CD4-positive, alpha-beta T cell treated with Interleukin-15 for 4 hours (primary cell): ENCODE measurements at places on chromosomes 16 and 17.

- DNase-seq = peak; percentile 13
Measured at GRCh38 chr17:1783834-1784611, 22.2 kb downstream of the SERPINF1 start.

DNA sequence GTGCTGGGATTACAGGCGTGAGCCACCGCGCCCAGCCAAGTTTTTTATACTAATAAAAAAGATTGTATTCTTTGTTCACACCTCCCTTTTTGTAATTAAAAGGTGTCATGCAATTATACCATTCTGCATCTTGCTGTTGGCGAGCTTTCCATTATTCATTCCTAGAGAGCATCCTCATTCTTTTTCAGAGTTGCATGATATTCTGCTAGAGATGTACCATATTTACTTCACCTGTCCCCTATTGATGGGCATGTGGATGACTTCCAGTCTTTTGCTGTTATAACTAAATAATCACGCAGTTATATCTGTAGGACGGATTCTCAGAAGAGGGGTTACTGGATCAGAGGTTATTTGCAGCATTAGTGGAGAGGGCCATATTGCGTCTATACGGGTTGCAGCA lies 17.0 kb downstream of the SGSM2 start:
- no peak for DNase-seq

DNA sequence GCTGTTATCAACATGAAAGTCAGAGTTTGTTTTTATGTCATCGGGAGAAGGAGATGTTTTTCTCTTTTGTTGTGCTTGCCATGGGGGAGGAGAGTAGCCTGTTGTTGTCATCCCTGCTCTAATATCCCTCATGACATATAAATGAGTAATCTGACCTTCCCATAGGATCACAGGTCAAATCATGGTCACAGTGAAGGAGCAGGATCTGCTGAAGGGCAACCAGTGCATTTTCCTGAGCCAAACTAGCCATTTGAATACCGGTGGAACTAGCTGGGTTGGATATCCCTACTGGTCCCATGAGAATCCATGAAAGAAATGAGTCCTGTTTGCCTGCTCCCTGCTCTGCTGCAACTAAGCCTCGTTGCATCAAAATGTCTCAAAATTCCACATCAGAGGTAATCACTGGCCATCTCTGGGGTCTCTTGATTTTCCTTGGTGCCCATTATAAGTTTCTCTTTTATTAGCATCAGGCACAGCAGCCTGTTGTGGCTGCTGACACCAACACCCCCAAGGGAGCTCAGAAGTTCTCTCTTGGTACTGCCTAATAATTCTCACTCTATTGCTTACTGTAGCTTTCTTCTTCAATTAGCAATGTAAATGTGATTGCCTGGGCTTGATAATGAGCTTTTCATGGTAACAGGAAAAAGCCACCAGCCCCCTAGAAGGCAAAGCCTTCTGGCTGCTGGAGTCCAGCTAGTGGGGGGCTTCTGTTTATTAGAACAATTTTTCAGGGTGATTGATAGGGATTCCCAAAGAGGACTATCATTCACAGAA lies 211.4 kb upstream of the ERCC4 start:
- no peak for DNase-seq

DNA sequence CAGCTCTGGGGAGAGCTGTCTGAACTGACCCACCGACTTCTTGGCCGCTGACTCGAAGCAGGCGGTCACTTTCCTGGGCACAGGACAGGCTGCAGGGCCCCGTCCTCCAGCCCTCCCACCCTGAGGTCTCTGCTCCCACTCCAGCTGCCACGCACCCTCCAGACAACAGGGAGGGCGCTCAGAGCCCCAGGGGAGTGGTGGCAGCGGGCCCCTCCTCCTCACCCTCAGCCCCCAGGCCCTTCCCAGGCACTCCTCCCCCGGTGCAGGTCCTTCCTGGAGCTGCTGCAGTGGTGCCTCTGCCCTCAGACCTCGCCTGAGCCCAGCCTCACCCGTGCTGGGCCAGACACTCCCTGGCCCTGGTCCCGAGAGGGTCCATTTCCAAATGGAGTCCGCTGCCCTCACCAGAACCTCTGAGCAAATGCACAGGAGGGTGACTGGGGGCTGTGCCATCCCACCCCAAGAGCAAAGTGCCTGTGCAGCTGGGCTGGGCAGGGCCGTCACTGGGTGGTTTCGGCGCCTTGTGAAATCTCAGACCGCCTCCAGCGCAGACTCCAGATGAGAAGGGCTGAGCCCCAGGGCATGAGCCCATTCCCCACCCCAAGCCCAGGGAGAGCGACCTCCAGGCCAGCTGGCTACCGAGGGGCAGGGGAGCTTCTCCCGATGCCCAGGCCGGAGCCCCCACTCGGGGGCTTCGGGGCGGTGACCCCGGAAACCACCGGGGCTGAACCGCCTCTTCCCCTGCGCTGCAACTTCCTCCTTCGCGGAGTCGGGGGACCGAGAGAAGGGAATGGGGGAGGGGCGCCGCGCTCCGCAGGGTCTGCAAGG lies 717 bp downstream of the CYBA start:
- DNase-seq = no peak

GRCh38 chr16:73053364-73054124 lies 5.6 kb upstream of the ZFHX3 start:
- DNase-seq = no peak

- DNase-seq = no peak
Measured at GRCh38 chr17:3697103-3697476, 1.1 kb upstream of the P2RX5 start.
